ENCODE measurements at places on chromosomes 6 and 20.

DNA sequence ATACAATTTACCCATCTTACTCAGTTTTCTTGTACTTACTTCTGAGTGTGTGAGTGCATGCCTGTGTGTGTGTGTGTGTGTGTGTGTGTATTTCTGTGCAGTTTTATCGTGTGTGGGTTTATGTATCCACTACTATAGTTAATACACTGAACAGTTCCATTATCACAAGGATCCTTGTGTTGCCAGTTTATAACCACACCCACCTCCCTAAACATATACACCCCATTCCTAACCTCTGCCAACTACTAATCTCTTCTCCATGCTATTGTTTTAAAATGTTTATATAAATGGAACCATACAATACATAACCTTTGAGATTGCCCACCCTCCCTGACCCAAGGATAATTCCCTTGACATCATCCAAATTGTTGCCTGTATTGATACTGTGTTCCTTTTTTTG is 18.7 kb downstream of the POFUT1 start:
- no peak for DNase-seq

- DNase-seq: no peak
Measured at GRCh38 chr6:149451376-149452036, 33.3 kb downstream of the ZC3H12D start.

DNA sequence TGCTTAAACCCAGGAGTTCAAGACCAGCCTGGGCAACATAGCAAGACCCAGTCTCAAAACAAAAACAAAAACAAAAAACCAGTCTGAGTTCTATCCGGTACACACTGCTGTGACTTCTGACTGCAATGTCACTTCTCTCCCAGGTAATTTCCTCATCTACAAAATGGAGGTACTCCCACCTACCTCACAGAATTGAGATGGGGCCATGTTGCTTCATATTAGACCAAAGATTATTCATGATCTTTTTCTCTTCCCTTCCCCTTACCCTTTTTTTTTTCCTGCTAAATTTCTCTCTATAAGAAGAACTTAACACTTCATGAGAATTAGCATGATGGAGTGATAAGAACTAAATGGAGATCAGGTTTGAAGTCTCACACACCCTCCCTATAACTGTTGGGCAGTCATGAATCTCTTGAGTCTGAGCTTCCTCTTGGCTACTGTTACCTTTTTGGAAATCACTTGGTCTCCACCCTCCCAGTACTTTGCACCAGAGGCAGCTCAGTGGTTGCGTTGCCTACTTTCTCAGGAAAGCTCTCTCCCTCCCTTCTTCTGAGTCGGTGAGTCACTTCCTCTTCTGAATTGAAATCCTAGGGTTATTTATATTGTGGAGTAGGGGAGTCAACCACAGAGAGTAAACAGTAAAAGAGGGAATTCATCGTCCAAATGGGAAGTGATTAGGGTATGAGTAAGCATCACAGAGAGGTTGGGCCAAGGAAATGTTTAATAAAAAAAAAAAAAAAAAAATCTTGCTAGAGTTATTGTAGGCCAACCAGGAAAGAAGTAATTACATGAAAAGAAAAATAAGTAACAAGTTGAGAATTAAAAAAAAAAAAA is 59.9 kb upstream of the MAP7 start:
- peak; percentile 96 for DNase-seq

- DNase-seq: no peak
Measured at GRCh38 chr6:6579281-6579680, 9.2 kb upstream of the LY86 start.

- no peak for DNase-seq
Measured at GRCh38 chr6:104064876-104065275, 794.8 kb downstream of the HACE1 start.

- no peak for DNase-seq
Measured at GRCh38 chr6:160882791-160883279, 108.7 kb upstream of the MAP3K4 start.

DNA sequence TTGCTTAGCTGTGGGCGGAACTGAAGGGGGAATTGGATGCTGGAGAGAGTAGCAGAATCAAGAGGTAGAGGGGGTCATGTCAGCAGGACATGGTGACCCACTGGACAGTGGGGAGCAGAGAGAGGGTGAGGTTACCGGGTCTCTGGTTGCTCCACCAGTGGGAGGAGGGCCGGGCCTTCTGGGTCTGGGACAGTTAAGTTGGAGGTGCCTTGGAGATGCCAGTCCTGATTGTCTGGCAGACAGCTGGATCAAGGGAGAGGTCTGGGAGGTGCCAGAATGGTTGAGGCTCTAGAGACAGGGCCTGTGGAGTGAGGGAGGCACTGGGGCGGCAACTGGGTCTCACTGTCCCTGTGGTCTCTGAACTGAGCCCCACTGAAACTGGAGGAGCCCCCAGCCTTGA is 24.6 kb downstream of the MANBAL start:
- no peak for DNase-seq

DNA sequence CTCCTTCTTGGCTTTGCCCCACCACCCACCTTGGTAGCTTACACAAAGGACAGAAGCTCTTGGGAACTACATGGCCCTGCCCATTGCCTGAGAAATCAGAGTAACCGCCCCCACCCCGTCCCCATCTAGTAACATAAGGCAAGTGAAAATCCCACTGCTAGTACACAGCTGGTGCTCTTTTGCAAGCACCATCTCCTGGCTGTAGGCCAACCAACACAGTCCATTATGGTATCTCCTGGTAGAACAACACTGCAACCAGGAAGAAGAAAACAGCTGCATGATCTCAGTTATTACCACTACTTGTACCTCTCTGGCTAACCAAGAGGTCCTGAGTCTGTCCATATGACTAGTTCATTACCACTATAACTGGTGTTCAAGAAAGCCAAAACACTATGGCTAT is 841.1 kb upstream of the MANEA start:
- no peak for DNase-seq
